ENCODE measurements at places on chromosomes 13 and 19.

GRCh38 chr13:87889254-87889653 is 218.1 kb downstream of the SLITRK5 start:
- DNase-seq, result no peak

GRCh38 chr13:28953714-28954418 is 133.7 kb downstream of the MTUS2 start:
- no peak for DNase-seq

DNA sequence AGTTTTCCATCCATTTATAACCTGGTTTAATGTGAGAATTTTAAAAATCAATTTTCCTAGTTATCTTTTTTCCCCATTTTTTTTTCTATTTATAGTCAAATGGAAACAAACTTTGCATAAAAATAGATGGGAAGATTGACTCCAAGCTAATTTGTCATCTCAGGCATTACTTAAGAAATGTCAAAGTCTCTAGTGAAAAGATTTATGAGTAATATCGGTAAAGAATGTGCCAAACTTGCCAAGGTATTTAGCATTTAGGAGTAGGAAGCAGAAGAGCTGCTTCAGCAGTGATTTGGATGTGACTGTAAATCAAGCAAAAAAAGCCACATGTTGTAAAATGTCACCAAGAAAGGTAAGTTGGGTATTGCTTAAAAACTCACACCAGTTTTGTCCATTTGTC is 108.6 kb downstream of the LACC1 start:
- no peak for DNase-seq

- no peak for DNase-seq
Measured at GRCh38 chr13:110583178-110583865, 21.8 kb upstream of the RAB20 start.

GRCh38 chr19:20237773-20238623 is 71.0 kb downstream of the ZNF486 start:
- peak; percentile 78 for DNase-seq

- peak; percentile 97 for DNase-seq
Measured at GRCh38 chr13:30617315-30618185, at the start of gene USPL1. Gene USPL1, plus strand, starts transcription at chr13:30617920. Its CDS starts 3,221 bp downstream, at chr13:30621141.

- DNase-seq, result no peak
Measured at GRCh38 chr13:99990126-99990977, 8.8 kb downstream of the ZIC2 start.

GRCh38 chr19:41934849-41935374 is 6.7 kb upstream of the ERFL start:
- peak; percentile 74 for DNase-seq

DNA sequence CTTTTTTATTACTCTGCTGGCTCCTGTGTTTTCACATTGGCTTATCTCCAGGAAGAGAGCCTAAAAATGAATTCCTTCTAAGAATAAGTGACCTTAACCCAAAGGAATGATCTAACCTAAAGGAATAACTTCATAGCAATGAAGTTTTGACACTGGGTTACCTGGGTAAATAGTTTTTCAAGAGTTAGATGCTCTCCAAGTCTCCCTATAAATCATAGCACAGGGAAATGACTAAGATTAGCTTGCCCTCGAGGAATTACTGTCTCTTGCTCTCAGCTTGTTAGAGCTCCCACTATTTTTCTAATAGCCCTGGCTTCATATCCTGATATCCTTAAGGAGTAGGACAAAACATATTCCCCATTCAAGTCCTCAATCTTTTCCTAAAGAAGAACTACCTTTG is 66.3 kb downstream of the SPRY2 start:
- no peak for DNase-seq

- no peak for DNase-seq
Measured at GRCh38 chr13:70430256-70430655, 322.0 kb upstream of the KLHL1 start.

- no peak for DNase-seq
Measured at GRCh38 chr13:40241125-40241798, 425.2 kb downstream of the FOXO1 start.

- peak; percentile 47 for DNase-seq
Measured at GRCh38 chr19:49017666-49018351, 918 bp upstream of the LHB start.

DNA sequence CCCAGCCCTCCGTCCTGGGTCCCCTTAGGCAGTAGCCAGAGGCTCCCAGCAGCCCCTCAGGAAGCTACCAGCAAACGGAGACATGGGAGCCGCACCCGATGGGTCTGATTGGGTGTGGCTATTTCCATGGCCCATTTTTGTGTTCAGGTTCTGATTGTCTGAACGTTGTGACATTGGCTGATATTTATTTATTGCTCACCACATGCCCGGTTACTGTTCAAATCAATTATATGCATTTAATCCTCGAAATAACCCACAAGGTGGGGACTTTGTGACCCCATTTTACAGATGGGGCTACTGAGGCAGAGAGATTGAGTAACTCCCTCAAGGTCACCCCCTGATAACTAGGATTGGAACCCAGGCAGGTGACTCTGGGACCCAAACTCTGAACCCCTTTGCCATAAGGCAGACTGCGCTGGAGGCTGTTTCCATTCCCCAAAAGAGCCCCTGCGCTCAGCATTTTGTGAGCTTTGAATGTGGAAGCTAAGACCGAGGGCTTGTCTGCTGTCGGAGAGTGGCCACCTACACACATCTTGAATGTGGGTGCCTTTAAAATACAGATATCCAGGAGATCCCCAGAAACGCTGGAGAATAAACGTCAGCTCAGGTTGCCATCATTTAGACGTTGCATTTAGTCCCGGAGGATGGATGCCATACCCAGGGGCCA is 13.6 kb upstream of the MCF2L start:
- no peak for DNase-seq

- no peak for DNase-seq
Measured at GRCh38 chr13:76425935-76426334, 460.3 kb downstream of the KCTD12 start.

DNA sequence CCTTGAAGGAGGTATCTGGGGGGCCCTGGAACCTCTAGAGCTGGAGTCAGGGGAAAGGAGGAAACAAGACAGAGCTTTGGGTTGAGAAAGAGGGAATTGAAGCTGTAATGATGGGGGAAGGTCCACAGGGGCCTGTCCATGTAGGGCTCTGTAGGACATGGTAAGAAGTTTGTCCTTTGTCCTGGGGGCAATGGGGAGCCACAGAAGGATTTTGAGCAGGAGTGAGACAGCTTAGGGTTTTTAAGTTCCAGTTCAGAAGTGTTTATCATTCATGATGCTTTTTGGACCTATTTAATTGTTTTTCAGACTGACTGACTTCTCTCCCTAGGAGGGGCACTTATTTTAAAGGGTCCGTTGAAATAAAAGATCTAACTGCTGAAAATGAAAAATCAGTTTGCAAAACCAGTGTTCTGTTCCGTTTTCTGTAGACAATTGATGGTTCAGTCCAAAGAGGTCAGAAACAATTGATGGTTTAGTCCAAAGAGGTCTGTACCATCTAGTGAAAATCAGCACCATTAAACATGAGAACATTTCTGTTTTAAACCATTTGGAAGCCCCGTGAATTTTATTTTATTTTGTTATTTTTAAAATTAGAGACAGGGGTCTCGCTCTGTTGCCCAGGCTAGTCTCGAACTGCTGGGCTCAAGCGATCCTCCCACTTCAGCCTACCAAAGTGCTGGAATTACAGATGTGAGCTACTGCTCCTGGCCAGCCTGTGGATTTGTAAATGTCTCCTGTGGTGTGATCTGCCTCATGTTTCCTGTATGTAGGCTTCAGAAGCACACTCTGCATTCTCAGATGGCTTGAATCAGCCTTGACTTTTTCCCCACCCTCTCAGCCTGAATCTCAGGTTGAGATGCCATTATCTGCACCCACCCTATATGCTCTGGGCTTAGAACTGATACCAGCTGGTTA is 8.4 kb downstream of the PLD3 start:
- no peak for DNase-seq

GRCh38 chr13:41675306-41675705 is 218.0 kb downstream of the RGCC start:
- DNase-seq, result no peak

- no peak for DNase-seq
Measured at GRCh38 chr13:35593651-35594050, 117.2 kb upstream of the MAB21L1 start.

- DNase-seq, result no peak
Measured at GRCh38 chr19:47100290-47100689, 13.3 kb downstream of the ZC3H4 start.

- DNase-seq, result no peak
Measured at GRCh38 chr13:89514534-89515312, 1832.8 kb upstream of the MIR17HG start.

- DNase-seq, result no peak
Measured at GRCh38 chr13:69410761-69411160, 696.9 kb upstream of the ATXN8OS start.

- DNase-seq, result no peak
Measured at GRCh38 chr19:41932259-41932719, 4.0 kb upstream of the ERFL start.

DNA sequence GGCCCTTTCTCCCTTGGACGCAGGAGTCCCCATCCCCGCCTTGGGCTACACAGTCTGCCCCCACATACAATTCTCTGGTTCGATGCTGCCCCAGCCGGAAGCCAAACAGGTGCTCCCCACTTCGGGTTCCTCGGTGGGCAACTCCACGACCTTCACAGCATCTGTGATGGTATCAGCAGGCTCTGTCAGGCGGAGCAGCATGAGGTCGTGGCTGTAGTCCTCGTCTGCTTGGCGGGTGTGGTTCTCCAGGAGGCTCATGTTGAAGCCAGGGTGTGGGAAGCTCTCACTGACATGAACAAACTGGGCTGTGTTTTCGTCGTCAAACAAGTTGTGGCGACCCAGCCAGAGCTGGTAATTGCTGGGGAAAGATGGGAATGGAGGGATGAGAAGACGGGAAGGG is 3.5 kb downstream of the KLK1 start:
- no peak for DNase-seq

- DNase-seq, result no peak
Measured at GRCh38 chr13:54183728-54184127, 1155.1 kb downstream of the OLFM4 start.

DNA sequence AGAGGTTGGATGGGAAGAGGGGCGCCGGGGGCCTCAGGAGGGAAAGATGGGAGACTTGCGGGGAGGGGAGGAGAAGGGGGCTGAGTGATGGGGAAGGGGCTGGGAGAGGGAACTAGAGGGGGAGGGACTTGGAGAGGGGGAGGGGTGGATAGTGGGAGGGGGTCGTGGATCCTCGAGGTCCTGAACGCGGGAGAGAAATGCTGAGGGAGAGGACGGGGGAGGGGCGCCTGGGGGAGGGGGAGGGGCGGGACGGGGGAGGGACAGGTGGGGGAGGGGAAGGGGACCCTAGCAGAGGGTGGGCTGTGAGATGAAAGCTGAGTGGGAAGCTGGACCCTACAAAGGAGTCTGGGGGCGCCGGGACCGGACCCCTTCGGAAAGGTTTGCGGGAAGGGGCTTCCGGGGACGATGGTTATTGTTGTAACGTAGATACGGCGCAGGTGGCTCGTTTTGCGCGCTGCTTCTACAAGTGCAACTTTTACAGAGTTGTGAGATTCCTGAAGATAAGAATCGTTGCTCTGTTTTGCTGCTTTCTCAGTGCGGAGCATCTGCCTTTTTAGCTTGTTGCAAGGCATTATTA is 418 bp downstream of the ZNF444 start:
- no peak for DNase-seq

DNA sequence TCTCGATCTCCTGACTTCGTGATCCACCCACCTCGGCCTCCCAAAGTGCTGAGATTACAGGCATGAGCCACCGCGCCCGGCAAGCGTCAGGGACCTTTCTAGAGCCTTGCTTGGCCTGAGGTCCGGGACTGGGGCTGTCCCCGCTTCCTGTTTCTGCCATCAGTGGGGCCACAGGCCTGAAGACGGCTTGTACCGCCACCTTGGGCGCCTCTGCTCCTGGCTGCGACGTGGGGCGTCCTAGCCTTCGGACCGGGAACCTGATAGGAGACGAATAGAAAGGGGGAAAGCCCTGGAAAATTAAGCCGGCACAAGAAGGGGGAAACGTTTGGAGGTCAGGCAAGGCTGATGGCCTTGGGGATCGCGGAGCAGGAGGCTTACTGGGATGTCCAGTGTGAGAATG is 35.1 kb downstream of the RNF6 start:
- DNase-seq, result no peak

- no peak for DNase-seq
Measured at GRCh38 chr19:35460608-35461007, 12.6 kb downstream of the FFAR2 start.

- no peak for DNase-seq
Measured at GRCh38 chr19:12648088-12648487, 18.5 kb downstream of the MAN2B1 start.

DNA sequence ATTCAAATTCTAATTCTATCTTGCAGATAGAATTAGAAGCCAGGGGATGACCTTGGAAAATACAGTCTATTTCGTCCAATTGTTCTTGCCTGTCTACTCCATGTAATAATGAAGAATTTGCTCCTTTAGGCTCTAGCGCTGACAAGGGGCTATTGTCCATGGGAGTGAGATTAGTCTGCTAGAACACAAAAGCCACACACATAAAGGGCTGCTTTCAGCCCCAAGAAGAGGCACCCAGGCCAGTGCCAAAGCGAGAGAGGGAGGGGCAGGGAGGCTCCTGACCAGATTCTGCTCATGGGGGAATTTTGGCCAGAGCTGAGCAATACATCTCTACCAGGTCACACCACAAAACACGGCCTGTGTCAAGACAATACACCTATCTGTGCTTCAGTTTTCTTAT is 1306.9 kb downstream of the UQCRFS1 start:
- DNase-seq, result no peak

GRCh38 chr13:110916301-110917142 is 1.7 kb upstream of the ANKRD10 start:
- no peak for DNase-seq

DNA sequence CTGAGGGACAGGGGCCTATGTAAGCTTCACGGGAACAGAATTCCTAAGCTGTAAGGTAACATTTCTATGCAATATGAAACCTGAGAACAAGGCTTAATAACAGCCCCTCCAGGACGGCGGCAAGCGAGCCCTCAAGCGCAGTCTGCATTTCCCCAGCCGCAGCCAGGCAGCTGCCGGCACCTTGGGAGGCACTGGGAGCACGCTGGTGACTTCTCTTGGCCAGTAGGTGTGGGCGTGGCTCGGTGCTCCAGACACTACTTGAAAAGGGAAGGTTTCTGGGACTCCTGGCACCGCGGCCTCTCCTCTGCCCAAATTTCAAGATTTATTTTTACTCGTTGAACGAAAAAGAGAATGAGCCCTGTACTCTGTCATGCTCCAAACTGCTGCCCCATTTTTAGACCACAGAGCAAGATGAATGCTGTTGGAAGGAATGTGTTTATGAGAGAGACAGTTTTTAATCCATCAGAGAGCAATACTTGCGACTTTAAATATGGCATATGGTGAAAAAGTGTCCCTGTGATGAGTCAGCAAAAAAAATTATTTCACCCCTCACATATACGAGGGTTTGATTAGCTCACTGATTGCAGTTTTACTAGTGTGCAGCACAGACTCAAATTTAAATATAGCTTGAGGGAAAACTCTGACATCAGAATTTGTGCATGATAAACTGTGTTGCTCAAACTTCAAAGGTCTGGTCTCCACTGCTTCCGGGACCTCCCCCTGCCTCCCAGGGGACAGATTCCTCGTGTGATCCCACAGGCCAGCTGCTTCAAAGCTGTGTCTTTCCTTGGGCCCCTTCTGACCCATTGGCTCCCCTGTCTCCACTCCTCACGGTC is 81.2 kb downstream of the COL4A2 start:
- no peak for DNase-seq
